ENCODE measurements at places on chromosomes 11 and 22. TPM values are rescaled to one million over a fixed set of nuclear protein-coding genes. Genes with fewer than 3 reads are reported as not detected.
A peak's percentile ranks its signal among the peaks of the same experiment; 100 is the strongest.

DNA sequence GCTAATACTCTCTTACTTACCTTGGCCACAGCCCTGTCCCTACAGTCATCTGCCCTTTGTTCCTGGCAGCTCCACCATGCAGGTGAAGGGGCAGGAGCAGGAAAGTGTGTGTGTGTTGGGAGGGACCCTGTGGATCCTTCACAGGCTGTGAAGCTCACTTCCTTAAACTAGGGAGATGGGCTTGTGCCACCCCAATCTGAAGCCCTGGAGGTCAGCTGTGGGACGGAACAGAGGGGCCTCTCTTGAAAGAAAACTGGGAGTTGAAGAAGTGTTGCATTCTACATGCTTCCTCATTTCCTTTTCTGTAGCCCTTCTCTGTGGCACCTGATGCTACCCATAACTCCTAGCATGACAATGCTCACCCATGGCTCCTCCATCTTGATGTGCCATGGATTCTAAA, 11.7 kb downstream of the FADS1 start:
- H3K4me1 ChIP-seq: peaks cover 6% of the 10 kb centered on the region
- DNase-seq: no peak
- no peaks in the 10 kb centered on the region for H3K27me3 ChIP-seq
- H3K4me3 ChIP-seq: no peak overlapping the region
- no peak overlapping the region for H3K27ac ChIP-seq

DNA sequence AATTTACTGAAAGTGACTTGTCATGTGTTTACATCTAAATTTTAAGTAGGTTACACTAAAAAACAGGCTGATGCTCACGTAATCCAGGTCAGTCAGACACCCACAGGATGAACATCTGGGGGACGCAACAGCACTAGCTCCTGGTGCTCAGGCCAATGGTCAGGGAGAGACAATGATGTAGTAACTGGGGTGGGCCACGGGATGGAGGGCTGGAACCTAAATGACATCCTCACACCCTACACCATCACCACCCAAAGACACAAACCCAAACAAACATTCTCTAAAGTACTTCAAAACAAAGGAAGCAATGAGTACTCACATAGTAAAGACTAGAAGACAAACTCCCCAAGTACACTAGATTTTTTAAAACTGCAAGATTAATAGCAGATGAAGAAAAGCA, 53.5 kb upstream of the SLC25A1 start:
- H3K36me3 ChIP-seq: peaks cover 60% of the 10 kb centered on the region
- H3K27me3 ChIP-seq: no peaks in the 10 kb centered on the region
- no peak overlapping the region for H3K4me3 ChIP-seq
- DNase-seq: no peak
- H3K27ac ChIP-seq: no peak overlapping the region

- no peak overlapping the region for H3K4me3 ChIP-seq
- no peaks in the 10 kb centered on the region for H3K36me3 ChIP-seq
- H3K4me1 ChIP-seq: peaks cover 35% of the 10 kb centered on the region
- H3K27ac ChIP-seq: peak overlapping the region; percentile 89
- no peak for DNase-seq
Observed at GRCh38 chr11:77072851-77073327, 6.1 kb downstream of the CAPN5 start.

The DRD2 gene
- not detected for total RNA-seq

The VWCE gene
- total RNA-seq: 0.77 TPM

The MS4A6E gene
- total RNA-seq: not detected

DNA sequence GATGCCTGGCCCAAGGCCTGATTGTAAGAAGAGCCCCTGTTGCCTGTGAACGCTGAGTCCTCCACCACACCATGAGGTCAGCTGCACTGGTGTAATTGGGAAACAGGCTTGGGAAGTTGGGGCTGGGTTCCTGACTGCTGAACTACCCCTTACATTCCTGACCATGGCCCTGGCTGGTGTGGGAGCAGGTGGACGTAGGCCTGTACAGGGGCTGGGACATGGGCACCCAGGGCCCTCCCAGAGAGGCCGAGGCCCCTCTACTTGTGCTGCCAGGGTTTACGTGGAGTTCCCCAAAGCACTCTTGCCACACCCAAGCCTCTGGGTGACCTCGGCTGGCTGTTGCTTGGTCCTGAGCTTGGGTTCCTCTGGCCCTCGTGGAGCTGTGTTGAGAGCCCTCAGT, 5.4 kb downstream of the RELT start:
- DNase-seq: no peak

GRCh38 chr11:119125821-119126220, 4.4 kb downstream of the HINFP start:
- H3K27ac ChIP-seq: peak overlapping the region; percentile 18
- H3K27me3 ChIP-seq: no peaks in the 10 kb centered on the region
- DNase-seq: no peak
- H3K4me3 ChIP-seq: no peak overlapping the region
- peaks cover 40% of the 10 kb centered on the region for H3K4me1 ChIP-seq

The JAML gene
- total RNA-seq: 2.9 TPM

The CRYBA4 gene
- not detected for total RNA-seq

DNA sequence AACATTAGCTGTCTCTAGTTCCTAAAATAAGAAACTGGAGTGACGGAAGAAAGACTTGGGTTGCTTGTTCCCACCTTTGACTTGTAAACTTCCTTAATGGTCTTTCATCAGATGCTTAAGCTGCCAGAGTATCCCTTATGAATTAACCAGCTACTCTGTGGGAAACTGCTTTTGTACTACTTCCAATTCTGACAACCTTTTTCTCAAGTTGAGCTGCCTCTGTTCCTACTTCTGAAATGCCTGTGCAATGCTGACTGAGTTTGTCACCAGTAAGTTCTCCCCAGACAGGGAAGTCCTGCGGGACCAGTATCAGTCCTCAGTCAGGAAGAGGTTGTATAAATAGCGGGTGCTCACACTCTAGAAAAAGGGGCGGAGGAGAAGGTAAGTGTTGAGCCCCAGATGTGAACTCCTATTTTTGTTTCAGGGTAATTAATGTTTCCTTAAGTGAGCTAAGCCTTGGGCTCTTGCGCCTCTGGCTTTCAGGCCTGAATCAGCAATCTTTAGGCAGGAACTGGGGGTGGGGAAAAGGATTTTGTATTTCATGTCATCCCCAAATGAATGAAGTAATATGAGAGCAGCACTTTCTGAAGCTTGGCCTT, 67.2 kb downstream of the CECR2 start:
- H3K27me3 ChIP-seq: no peaks in the 10 kb centered on the region
- no peaks in the 10 kb centered on the region for H3K36me3 ChIP-seq
- DNase-seq: no peak
- peak overlapping the region; percentile 49 for H3K27ac ChIP-seq
- H3K4me3 ChIP-seq: no peak overlapping the region
- H3K4me1 ChIP-seq: peaks cover 44% of the 10 kb centered on the region

GRCh38 chr22:28986366-28986765, 75.3 kb downstream of the C22orf31 start:
- H3K36me3 ChIP-seq: peaks cover 20% of the 10 kb centered on the region
- H3K4me3 ChIP-seq: no peak overlapping the region
- no peaks in the 10 kb centered on the region for H3K27me3 ChIP-seq
- DNase-seq: no peak
- no peaks in the 10 kb centered on the region for H3K4me1 ChIP-seq

- H3K36me3 ChIP-seq: no peaks in the 10 kb centered on the region
- H3K4me3 ChIP-seq: no peak overlapping the region
- no peaks in the 10 kb centered on the region for H3K27me3 ChIP-seq
- no peak overlapping the region for H3K27ac ChIP-seq
- H3K4me1 ChIP-seq: peaks cover 12% of the 10 kb centered on the region
Observed at GRCh38 chr22:40685406-40685805, 6.1 kb downstream of the MCHR1 start.

The ACAD8 gene
- 40.7 TPM for total RNA-seq

- peaks cover 8% of the 10 kb centered on the region for H3K27me3 ChIP-seq
- peak overlapping the region; percentile 51 for H3K27ac ChIP-seq
Observed at GRCh38 chr11:123111465-123111864, 49.5 kb upstream of the HSPA8 start.

- peaks cover 36% of the 10 kb centered on the region for H3K4me1 ChIP-seq
- H3K4me3 ChIP-seq: no peak overlapping the region
- no peaks in the 10 kb centered on the region for H3K27me3 ChIP-seq
- no peak for DNase-seq
- no peak overlapping the region for H3K27ac ChIP-seq
- H3K36me3 ChIP-seq: peaks cover 34% of the 10 kb centered on the region
Observed at GRCh38 chr11:108035690-108036089, 27.0 kb downstream of the CUL5 start.

DNA sequence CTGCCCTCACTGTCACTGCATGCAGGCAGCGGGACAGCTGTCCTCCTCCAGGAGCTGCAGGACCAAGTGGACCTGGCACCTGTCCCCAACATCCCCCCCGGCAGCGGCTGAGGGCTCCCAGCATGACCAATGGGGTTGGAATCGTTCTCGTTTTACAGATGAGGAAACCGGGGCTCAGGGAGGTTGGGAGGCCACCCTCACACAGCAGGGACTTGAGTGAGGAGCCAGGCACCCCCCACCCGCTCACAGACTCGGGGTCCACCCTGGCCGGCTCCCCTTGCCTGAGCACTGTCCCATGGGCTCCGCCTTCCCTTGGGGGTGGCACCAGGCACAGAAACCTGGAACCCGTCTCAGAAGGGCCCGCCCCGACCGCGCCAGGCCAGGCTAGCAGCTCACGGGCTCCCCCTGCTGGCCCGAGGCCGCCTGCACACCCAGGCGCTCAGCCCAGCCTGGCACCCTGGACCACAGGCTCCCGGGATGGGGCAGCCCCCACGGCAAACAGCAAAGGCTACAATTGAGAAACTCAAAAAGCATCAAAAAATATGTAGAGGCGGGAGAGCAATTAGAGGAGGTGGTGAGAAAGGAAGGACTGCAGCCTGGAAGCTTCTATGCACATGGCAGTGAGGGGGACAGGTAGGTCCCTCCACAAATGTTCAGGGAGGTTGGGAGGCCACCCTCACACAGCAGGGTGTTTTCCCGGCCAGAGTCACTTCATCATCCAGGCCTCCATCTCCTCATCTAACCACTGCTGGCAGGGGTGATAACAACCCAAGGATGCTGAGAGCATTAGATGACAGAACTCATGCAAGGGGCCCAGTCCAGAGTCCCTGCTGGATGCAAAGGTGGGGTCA, 12.8 kb downstream of the MACROD1 start:
- H3K4me1 ChIP-seq: peaks cover 79% of the 10 kb centered on the region
- peak; percentile 64 for DNase-seq
- peaks cover 5% of the 10 kb centered on the region for H3K36me3 ChIP-seq

DNA sequence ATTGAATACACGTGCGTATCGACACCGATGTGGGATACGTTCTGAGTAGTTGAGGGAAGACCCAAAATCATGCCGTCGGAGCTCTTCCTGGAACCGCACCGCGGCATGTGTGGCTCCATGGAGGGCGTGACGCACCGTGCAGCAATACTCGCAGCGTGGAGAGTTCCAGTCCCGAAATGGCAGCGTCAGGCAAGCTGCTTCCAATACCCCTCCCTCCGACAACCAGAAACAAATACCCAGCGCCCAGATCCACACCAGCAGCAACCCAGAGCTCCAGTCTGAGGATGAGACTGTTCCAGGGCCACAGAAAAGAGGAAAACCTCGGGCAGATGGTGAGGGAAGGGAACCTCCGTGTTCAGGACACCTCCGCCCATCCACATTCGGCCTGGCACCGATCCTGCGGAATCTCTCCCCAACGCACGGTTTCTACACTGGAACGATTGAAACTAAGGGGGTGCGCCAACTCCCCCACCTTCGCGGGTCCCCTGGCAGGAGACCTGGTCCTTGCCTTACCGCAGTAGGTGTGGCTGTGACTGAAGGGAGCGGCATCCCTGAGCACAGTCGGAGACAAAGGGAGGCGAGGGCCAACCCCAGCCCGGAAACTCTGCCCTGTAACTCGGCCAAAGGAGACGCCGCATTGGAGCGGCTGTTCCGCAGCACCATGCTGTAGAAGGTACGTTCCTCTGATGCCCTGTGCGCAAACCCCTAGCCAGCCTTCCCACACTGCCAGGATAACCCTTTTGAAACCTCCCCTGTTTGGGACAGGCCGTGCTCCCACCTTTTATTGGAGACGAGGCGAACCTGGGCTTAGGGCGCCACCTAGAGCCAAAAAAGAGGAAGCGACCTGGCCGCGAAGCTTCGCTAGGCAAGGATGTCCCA, 28.2 kb downstream of the DBX1 start:
- no peak overlapping the region for H3K27ac ChIP-seq
- peaks cover 12% of the 10 kb centered on the region for H3K4me1 ChIP-seq
- no peaks in the 10 kb centered on the region for H3K36me3 ChIP-seq

- no peaks in the 10 kb centered on the region for H3K4me1 ChIP-seq
- H3K36me3 ChIP-seq: no peaks in the 10 kb centered on the region
- H3K27ac ChIP-seq: no peak overlapping the region
- no peaks in the 10 kb centered on the region for H3K27me3 ChIP-seq
- no peak for DNase-seq
- no peak overlapping the region for H3K4me3 ChIP-seq
Observed at GRCh38 chr11:107801641-107802040, 56.9 kb downstream of the SLC35F2 start.

GRCh38 chr11:71441251-71441650, 6.9 kb downstream of the DHCR7 start:
- H3K4me3 ChIP-seq: no peak overlapping the region
- DNase-seq: no peak
- H3K27me3 ChIP-seq: no peaks in the 10 kb centered on the region
- no peaks in the 10 kb centered on the region for H3K4me1 ChIP-seq
- H3K36me3 ChIP-seq: peaks cover 88% of the 10 kb centered on the region
- no peak overlapping the region for H3K27ac ChIP-seq

- H3K4me1 ChIP-seq: peaks cover 79% of the 10 kb centered on the region
- DNase-seq: no peak
- no peaks in the 10 kb centered on the region for H3K27me3 ChIP-seq
- no peaks in the 10 kb centered on the region for H3K36me3 ChIP-seq
- H3K4me3 ChIP-seq: peak overlapping the region; percentile 65
- peak overlapping the region; percentile 91 for H3K27ac ChIP-seq
Observed at GRCh38 chr22:35894464-35894878, 134.2 kb downstream of the RBFOX2 start.

GRCh38 chr11:130423541-130424142, 4.8 kb downstream of the ADAMTS8 start:
- H3K4me3 ChIP-seq: no peak overlapping the region
- H3K36me3 ChIP-seq: no peaks in the 10 kb centered on the region
- peaks cover 31% of the 10 kb centered on the region for H3K4me1 ChIP-seq

DNA sequence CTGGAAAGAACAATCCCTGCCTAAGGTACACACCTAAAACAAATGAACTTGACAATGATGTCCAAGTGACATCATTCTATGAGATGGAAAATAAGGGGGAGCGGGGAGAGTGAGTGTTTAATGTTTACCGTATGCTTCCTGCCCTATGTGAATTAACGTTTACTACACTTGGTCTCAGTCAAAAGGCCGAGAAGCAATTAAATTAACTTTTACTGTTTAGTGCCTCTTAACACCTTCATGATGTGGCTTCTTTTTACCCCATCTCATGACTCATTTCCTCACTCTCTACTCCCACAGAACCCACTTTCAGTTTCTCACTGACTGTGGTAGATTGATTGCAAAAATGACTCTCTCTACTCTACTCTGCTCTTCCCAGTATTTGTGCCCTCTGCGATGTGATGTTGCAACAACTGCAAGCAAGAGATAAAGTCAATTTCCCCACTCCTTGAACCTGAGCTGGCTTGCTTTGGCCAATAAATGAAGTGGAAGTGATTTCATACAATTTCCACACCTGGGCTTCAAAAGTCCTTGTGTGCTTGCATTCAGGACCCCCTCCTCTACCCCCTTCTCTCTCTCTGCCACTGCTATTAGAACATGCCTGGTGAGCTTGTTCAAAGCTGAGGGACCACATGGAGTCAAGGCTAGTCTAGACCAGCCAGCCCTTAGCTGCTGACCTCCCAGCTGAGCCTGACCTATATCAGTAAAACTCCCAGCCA, 11.6 kb upstream of the ALKBH3 start:
- no peak overlapping the region for H3K4me3 ChIP-seq
- H3K36me3 ChIP-seq: no peaks in the 10 kb centered on the region
- no peaks in the 10 kb centered on the region for H3K4me1 ChIP-seq
- H3K27ac ChIP-seq: no peak overlapping the region
- no peak for DNase-seq

GRCh38 chr22:23213581-23214334, 33.4 kb downstream of the BCR start:
- DNase-seq: no peak
- H3K4me3 ChIP-seq: no peak overlapping the region
- H3K36me3 ChIP-seq: no peaks in the 10 kb centered on the region
- peaks cover 79% of the 10 kb centered on the region for H3K4me1 ChIP-seq
- no peaks in the 10 kb centered on the region for H3K27me3 ChIP-seq

All from left ventricle myocardium inferior (tissue), 1 donor.